Activated naive CD4-positive, alpha-beta T cell treated with Interleukin-2 at 50 U/mL for 16 hours (primary cell): ENCODE measurements at places on chromosomes 6 and 20.

DNA sequence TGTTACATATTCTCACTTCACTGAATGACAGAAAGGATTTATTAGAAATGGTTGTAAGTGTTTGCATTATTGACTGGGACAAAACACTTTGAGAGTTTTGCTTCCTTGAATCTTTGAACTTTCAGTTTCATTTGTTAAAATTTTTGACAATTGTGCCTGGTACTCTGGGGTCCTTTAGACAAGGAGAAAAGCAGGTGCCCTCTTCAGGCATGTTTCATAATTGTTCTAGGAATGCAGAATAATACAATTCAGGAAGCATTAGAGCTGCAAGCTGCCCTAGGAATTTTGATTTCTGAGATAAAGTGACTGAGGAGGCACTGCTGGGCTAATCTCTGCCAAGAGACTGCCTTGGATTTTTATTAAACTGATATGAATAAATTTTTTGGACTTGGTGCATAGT is 49.7 kb downstream of the TOP1 start:
- DNase-seq: no peak

- no peak for DNase-seq
Observed at GRCh38 chr6:75262716-75263400, 19.3 kb upstream of the COX7A2 start.

DNA sequence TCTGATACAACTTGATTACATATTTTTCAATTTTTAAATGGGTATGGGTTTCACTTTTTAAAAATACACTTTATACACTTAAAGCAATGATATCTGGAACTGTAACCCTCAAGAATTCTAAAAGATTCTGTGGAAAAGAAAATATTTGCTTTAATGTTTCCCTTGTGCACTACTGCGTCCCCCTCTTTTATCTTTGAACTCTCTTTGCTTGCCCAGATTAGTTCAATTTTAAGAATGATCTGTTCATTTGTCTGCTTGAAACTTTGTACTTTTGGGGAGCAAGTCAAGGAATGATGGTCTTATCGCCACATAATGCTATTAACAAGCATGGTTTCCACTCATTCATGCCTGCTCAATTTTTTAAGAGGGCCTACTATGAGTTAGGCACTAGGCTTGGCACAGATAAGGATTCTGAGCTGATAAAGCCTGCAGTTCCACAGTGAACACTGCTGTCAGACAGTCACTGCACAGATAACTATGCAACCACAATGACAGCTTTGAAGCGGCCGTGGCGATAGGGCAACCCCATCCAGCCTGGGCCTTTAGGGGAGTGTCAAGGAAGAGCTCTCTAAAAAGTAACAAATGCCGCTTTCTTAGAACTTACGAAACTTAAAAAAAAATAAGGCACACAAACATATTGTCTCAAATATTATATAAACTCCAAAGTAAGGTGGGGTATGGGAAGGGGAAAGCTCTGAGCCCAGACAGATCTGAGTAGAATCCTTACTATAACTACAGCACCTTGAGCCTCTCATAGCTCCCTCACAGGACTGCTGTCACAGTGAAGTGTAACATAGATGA is 29.7 kb downstream of the FYN start:
- peak; percentile 59 for DNase-seq

DNA sequence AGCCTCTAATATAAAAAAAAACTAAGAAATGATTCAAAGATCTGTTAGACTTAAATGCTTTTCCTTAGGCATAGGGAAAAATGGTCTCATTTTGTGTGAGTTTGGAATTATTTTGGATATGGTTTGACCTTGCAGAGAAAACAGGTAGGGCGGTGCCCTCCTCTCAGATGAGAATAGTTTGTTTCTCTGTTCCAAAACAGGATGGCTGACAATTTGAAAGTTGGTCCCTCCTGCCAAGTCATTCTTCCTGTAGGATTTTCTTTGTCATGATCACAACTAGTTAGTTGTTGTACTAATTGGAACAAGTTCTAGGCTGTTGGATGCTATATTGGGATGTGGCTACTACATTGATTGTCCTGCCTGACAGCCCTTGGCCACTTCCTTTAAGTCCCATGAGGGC is 108.6 kb downstream of the BCKDHB start:
- DNase-seq: no peak
